ENCODE measurements at places on chromosomes 3 and 15. TPM values are rescaled to one million over a fixed set of nuclear protein-coding genes. Genes with fewer than 3 reads are reported as not detected.

OR5H6 gene
- not detected for total RNA-seq

RPUSD2 gene
- 11.4 TPM for total RNA-seq

C15orf61 gene
- 13.6 TPM for total RNA-seq

CNTN3 gene
- total RNA-seq: 5.2 TPM

ALDH1A2 gene
- total RNA-seq: 10.4 TPM

SIN3A gene
- 28.3 TPM for total RNA-seq

HYAL3 gene
- 0.92 TPM for total RNA-seq

LRRIQ4 gene
- total RNA-seq: not detected

SPINK8 gene
- total RNA-seq: not detected

TRH gene
- total RNA-seq: not detected
